Activated T-helper 1 cell treated with anti-CD3 and anti-CD28 coated beads, Interleukin-12 subunit alpha, Interleukin-12 subunit beta, Interleukin-2, Interleukin-4 antibody, amounts not matched to agents 30 ng/mL and 10 ng/mL and 1 ng/mL, durations not matched to agents 14 hours and 24 hours and 36 hours (primary cell): ENCODE measurements at places on chromosomes 5 and 9.

GRCh38 chr9:36739373-36740116 lies 166.8 kb downstream of the MELK start:
- H3K27ac ChIP-seq, result no peak overlapping the region
- H3K4me1 ChIP-seq, result no peaks in the 10 kb centered on the region
- H3K4me3 ChIP-seq, result no peak overlapping the region
- no peak for DNase-seq

GRCh38 chr9:8365029-8365428 lies 565.5 kb upstream of the DMAC1 start:
- H3K27ac ChIP-seq, result no peak overlapping the region
- H3K27me3 ChIP-seq, result no peaks in the 10 kb centered on the region
- DNase-seq, result no peak
- H3K4me3 ChIP-seq, result no peak overlapping the region
- peaks cover 9% of the 10 kb centered on the region for H3K4me1 ChIP-seq

DNA sequence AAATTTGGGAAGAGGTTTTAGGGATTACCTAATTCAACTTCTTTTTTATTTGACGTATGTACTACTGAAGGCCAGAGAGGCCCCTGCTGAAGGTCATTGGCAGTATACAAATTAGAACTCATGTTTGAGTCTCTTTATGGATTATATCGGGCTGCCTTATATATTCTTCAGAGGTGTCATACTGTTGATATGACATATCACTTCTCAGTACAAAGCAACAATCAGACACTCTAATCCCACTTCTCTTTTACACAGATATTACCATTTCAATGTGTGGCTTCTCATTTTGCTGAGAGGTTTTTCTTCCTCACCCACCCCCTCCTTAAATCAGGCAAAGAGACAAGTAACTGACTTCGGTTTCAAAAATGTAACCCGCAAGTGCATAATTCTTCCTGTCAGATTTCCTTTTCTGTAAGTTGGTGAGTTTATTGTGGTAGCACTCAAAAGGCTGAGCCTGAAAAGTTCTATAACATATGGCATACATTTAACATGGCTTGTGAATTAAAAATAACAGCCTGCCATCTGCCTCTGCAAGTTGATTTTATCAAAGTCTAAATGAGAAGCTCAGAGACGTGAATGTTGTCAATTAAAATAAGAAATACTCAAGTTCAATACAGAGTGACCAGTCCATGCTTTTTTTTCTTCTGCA lies 163.6 kb upstream of the RORB start:
- peaks cover 48% of the 10 kb centered on the region for H3K4me1 ChIP-seq
- no peak for DNase-seq
- H3K4me3 ChIP-seq, result peak overlapping the region; percentile 7
- H3K27ac ChIP-seq, result peak overlapping the region; percentile 38
- peaks cover 3% of the 10 kb centered on the region for H3K36me3 ChIP-seq
- H3K27me3 ChIP-seq, result peaks cover 2% of the 10 kb centered on the region

DNA sequence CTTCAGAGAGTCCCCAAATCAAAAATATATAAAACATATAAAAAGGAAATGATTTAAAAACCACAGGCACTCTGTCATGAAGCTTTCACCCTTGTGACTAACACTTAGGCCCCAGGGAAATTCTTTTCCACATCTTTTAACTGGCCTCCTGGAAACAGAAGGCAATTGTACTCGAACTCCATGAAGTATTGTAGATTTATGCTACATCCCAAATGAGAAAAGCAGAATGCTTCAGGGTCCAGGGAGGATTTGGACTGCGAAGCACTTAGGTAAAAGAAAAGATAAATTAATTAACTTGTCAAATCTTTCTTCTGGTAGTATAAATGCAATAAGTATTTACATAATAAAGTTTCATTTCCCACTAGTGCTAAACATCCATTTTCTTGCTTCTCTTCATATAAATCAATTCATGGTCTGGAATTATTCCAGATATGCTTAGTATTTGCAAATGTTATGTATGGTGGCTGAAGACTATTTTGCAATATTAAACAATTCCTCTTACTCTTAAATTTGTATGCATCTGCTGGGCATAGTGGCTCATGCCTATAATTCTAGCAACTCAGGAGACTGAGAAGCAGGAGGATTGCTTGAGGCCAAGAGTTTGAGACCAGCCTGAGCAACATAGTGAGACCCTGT lies 64.9 kb upstream of the ELL2 start:
- no peaks in the 10 kb centered on the region for H3K4me1 ChIP-seq
- no peak for DNase-seq
- no peak overlapping the region for H3K27ac ChIP-seq
- H3K27me3 ChIP-seq, result no peaks in the 10 kb centered on the region

GRCh38 chr5:176735383-176736265 lies 74.7 kb upstream of the UNC5A start:
- DNase-seq, result no peak
- H3K4me1 ChIP-seq, result no peaks in the 10 kb centered on the region
- H3K27me3 ChIP-seq, result peaks cover 29% of the 10 kb centered on the region
- no peak overlapping the region for H3K27ac ChIP-seq
- H3K36me3 ChIP-seq, result no peaks in the 10 kb centered on the region

DNA sequence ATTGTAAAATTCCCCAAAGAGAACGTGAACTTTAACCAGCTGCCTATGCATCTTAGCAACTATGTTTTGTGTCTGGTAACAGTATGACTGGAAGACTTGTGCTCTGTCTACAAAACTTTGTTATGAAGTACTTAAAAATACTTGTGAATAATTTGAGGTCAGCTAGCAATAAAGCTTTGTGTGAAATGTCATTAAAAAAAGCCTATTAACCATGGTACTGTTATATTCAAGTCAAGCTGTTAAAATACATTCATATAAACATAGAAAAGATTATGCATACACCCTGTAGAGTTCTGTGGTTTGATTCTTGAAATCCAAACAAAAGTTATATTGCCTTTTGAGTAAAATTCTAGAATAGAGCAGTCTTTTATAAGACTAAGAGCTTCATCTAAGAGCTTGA lies 60.1 kb downstream of the VCAN start:
- peaks cover 10% of the 10 kb centered on the region for H3K27me3 ChIP-seq
- no peaks in the 10 kb centered on the region for H3K36me3 ChIP-seq
- no peak for DNase-seq
- H3K4me1 ChIP-seq, result no peaks in the 10 kb centered on the region
- H3K27ac ChIP-seq, result no peak overlapping the region

GRCh38 chr5:106530150-106530549 lies 1140.6 kb downstream of the EFNA5 start:
- H3K27me3 ChIP-seq, result no peaks in the 10 kb centered on the region
- H3K4me1 ChIP-seq, result no peaks in the 10 kb centered on the region
- no peak overlapping the region for H3K4me3 ChIP-seq

GRCh38 chr9:88947581-88948573 lies 43.4 kb upstream of the S1PR3 start:
- H3K36me3 ChIP-seq, result no peaks in the 10 kb centered on the region
- no peak overlapping the region for H3K27ac ChIP-seq
- peaks cover 12% of the 10 kb centered on the region for H3K27me3 ChIP-seq
- H3K4me3 ChIP-seq, result no peak overlapping the region
- H3K4me1 ChIP-seq, result peaks cover 14% of the 10 kb centered on the region

- H3K27ac ChIP-seq, result no peak overlapping the region
- H3K4me3 ChIP-seq, result no peak overlapping the region
- no peaks in the 10 kb centered on the region for H3K36me3 ChIP-seq
- H3K4me1 ChIP-seq, result no peaks in the 10 kb centered on the region
- no peak for DNase-seq
Measured at GRCh38 chr5:148980731-148981130, 82.1 kb downstream of the SH3TC2 start.

DNA sequence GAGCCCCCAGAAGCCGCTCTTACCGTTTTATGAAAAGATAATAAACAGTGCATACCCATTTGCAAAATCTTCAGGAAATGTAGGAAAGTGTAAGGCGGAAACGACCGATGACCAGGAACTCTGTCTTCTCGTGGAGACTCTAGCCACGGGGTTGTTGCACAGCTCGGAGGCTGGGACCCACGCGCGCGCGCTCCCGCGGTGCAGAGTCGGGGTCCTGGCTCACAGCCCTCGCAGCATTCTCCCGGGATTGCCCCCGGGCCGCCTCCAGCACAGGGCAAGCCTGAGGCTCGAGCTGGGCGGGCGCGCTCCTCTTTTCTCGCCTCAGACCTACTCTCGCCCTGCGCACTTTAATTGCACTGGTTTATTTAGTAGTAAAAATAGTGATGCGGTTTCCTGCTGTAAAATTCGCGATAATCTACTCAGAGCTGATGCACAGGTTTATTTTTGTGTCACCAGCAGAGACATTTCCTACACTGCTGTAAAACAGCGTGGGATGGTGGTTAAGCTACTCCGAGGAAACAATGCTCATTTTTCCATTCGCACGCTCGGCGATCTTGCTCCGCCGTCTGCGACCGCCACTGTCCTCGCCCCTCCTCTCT lies 15.5 kb downstream of the TRIM7 start:
- H3K27me3 ChIP-seq, result peaks cover 8% of the 10 kb centered on the region
- peak overlapping the region; percentile 94 for H3K4me3 ChIP-seq
- DNase-seq, result peak; percentile 49
- peaks cover 3% of the 10 kb centered on the region for H3K36me3 ChIP-seq

DNA sequence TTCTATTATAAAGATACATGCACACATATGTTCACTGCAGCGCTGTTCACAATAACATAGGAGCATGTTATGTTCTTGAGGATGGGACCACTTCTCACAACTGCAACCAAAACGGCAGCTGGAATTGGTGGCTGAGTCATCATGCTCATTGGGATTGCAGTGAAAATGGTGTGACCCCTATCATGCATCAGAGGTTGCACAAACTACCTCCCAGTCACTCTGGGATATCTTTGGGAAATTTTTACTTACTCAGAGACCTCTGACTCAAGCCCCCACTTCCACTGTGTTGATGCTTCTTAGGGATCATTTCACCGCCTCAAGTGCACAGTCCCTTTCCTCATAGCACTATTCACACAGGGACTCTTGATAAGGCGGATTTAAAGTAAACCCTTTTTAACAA lies 474.1 kb downstream of the BNC2 start:
- no peaks in the 10 kb centered on the region for H3K27me3 ChIP-seq
- DNase-seq, result no peak
- no peaks in the 10 kb centered on the region for H3K4me1 ChIP-seq
- no peak overlapping the region for H3K4me3 ChIP-seq
- H3K36me3 ChIP-seq, result no peaks in the 10 kb centered on the region
- H3K27ac ChIP-seq, result no peak overlapping the region

DNA sequence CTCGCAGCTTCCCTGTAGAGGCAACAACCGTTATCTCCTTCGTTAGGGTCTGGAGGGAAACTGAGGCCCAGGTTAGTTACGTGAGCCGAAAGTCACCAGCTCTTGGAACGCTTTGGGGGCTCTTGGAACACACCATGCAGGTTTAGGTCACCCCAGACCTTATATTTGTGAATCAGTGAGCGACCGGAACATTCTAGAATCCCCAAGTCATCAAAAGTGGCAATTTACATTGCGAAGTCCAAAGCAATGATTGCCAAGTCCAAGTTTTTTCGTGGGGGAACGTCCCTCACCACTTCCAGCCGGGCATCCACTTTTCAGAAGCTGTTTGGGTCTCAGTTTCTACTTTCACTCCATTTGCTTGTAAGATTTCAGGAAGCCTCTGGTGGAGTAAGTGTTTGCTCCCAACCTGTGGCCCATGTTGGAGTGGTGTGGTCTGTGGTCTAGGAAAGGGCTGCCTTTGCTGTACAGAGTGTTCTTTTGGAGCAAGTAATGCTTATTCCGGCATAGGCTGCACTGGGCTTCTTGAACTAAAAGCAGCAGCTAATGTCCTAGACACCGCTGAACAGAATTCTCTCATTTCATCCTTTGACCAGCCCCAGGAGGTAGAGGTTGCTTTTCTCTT lies 32.8 kb upstream of the SPRY4 start:
- peaks cover 62% of the 10 kb centered on the region for H3K4me1 ChIP-seq
- H3K4me3 ChIP-seq, result peak overlapping the region; percentile 84
- H3K27me3 ChIP-seq, result no peaks in the 10 kb centered on the region
- no peak for DNase-seq

DNA sequence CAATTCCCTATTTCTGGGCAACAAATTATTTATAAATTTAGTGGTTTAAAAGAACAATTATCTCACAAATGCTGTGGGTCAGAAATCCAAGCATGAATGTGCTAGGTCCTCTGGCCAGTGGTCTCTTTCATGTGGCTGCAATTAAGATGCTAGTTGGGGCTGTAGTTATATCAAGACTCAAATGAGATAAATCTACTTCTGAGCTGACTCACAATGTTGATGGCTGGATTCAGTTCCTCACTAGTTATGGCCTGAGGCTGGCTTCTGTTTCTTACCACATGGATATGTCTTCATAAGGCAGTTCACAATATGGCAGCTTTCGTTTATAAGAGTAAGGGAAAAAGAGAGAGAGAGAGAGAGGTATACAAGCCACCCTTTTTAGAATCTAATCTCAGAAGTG lies 717.0 kb downstream of the PRELID2 start:
- no peak overlapping the region for H3K27ac ChIP-seq
- H3K4me1 ChIP-seq, result no peaks in the 10 kb centered on the region
- no peak overlapping the region for H3K4me3 ChIP-seq
- H3K27me3 ChIP-seq, result no peaks in the 10 kb centered on the region

GRCh38 chr9:1051210-1051583 lies 1.0 kb downstream of the DMRT2 start:
- peaks cover 6% of the 10 kb centered on the region for H3K36me3 ChIP-seq
- H3K4me3 ChIP-seq, result no peak overlapping the region
- H3K27ac ChIP-seq, result no peak overlapping the region
- H3K4me1 ChIP-seq, result peaks cover 27% of the 10 kb centered on the region
- no peak for DNase-seq
- peaks cover 89% of the 10 kb centered on the region for H3K27me3 ChIP-seq

- H3K4me1 ChIP-seq, result no peaks in the 10 kb centered on the region
- no peaks in the 10 kb centered on the region for H3K36me3 ChIP-seq
- H3K4me3 ChIP-seq, result no peak overlapping the region
- H3K27me3 ChIP-seq, result no peaks in the 10 kb centered on the region
Measured at GRCh38 chr5:166865206-166865605, 1426.2 kb upstream of the WWC1 start.

- H3K4me1 ChIP-seq, result no peaks in the 10 kb centered on the region
- no peak overlapping the region for H3K27ac ChIP-seq
- H3K27me3 ChIP-seq, result peaks cover 11% of the 10 kb centered on the region
- H3K4me3 ChIP-seq, result no peak overlapping the region
Measured at GRCh38 chr5:13987843-13988464, 43.5 kb upstream of the DNAH5 start.

DNA sequence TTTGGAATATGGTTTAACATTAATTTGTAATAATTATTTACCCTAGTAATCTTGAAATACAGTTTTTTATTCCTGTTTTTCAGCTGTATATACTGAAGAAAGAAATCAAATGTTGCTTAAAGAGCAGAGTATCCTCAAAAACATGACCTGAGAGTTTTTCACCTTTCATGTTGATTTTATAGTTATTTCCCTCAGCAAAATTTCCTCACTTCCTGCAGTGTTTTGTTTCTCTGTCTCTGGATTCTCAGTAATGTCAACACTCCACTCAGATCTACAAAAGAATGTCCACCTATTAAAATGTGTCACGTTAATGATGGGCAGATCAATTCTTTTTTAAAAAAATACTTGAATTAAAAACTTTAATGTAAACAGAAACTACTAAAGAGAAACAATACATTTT lies 398.3 kb downstream of the ANXA1 start:
- no peak overlapping the region for H3K27ac ChIP-seq
- DNase-seq, result no peak
- no peak overlapping the region for H3K4me3 ChIP-seq
- H3K4me1 ChIP-seq, result no peaks in the 10 kb centered on the region

GRCh38 chr5:159469496-159470372 lies 139.4 kb upstream of the IL12B start:
- no peak for DNase-seq
- H3K4me1 ChIP-seq, result peaks cover 15% of the 10 kb centered on the region
- H3K27ac ChIP-seq, result no peak overlapping the region
- no peaks in the 10 kb centered on the region for H3K36me3 ChIP-seq
- H3K27me3 ChIP-seq, result peaks cover 41% of the 10 kb centered on the region
- H3K4me3 ChIP-seq, result no peak overlapping the region
